Caco-2 (cell line): ENCODE measurements at places on chromosomes 4 and X.

DNA sequence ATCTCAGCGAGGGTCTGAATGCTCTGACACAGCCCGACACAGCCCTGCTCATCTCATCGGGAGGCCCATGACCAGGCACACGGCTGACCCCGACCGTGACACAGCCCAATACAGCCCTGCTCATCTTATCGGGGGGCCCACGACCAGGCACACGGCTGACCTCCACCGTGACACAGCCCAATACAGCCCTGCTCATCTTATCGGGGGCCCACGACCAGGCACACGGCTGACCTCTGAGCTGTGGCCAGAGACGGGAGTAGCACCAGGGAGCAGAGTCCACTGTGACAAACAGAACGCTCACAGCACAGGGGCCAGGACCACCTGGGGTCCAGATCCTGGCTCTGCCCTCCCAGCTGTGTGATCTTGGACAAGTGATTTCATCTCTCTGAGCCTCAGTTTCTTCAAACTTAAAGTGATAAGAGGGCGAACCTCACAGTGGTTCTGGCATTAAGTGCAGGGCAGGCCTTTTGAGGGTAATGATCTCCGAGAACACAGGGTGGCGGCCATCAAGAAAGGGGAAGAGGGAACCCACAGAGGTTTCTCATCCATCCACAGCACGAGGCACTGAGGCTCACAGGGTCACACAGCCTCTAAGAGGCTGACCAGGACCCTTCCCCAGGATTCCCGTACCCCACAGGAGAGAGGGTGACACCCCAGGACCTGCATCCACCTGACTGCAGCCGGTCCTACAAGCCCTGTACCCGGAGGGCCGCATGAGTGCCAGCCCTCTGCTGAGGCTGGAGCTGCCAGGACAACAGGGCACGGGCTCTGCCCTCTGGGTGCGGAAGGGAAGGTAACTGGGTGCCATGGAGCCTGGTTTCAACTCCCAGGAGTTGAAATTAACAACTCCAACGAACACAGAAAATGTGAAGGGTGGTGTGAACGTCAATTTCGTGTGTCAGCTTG is 60.1 kb downstream of the WFS1 start:
- DNase-seq, result no peak

DNA sequence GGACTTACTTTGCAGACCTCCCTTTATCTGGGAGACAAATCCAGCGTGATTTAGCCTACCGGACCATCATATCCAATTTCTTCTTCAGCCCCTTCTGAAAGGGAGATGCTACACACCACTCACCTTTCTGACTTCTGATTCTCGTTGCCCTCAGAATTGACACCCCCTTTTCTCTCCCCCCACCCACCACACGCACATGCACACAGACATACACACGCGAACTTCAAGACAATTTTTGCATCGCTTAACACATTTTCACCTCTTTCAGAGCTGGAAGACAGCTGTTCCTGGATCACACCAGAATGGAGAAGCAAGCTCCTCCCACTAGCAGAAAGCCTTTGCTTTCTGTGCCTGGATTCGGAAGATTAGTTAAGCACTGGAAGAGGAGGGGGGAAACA is 1.0 kb upstream of the SNCA start:
- no peak for DNase-seq

DNA sequence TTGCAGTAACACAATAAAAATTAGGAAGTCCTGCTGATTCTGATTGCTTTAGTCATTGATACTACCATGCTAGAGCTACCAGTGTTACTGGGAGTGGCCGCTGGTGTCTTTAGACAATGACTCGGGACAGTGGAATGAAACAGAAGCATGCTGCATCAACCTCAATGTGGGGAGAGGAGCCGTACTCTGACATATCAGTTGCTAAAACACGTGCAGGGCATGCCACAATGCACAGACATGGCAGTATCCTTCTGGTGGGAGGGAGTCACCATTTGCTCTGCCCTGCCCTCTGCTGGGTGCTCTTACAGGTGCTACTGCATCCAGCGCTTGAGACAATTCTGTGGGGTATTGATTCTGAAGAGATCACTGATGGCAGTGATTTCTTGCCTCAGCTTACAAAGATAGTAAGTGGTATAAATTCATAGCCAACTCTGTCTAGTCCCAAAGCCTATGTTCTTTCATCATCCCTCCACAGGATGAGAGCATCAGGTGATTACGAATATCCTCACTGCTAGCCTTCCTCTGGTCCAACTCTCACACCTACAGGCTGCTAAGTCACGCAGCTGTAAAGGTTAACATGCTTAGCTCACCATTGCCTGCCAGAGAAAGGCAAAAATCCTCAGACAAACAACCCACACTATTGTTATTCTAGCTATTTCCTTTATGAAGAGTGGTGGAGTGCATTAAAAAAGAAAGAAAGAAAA is 43.7 kb downstream of the NSG1 start:
- DNase-seq, result peak; percentile 53

GRCh38 chrX:96721354-96721753 is 36.7 kb downstream of the DIAPH2 start:
- no peak for DNase-seq

- no peak for DNase-seq
Observed at GRCh38 chrX:113906168-113906567, 677.7 kb upstream of the HTR2C start.

- no peak for DNase-seq
Observed at GRCh38 chr4:52627876-52628275, 31.2 kb downstream of the USP46 start.

- no peak for DNase-seq
Observed at GRCh38 chrX:8689473-8689872, 42.5 kb downstream of the ANOS1 start.

GRCh38 chr4:187251896-187252295 is 528.2 kb upstream of the FAT1 start:
- no peak for DNase-seq

DNA sequence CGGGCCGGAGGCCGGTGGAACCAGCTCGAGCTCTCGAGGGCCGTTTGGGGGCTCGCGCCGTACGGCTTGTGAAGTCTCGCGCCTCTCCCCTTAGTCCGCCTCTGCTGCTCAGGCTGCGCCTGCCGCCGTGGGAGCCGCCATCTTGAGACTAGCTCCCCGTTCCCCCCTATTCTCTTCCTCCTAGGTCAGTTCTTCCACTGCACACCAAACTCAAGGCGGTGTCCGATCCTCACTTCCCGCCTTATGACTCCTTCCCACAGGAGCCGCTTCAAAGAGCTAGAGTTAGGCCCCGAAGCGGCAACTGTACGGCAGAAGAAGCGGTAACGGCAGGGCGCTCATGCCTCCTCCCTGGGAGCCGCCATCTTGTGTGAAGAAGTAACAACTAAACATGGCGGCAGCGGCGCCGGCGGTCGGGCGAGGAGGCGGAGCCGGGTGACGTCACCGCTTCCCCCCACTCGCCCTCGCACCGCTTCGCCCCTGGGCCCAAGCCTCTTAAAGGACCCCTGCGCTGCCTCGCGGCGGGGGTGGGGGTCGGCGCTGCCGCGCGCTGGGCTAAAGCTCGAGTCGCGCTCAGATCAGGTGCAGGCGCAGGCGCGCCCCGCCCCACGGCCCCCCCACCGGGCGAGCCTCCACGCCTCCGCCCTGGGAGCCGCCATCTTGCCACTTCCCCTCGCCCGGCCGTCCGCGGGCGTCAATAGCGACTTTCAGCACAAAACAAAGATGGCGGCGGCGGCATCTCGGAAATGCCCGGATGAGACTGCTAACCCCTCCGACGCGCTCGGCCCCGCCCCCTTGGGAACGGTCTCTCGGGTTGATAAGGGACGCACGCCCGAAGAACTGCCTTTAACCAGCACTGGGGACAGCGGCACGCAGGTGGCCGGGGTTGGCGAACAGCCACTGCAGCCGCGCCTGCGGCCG is at the start of gene HCFC1:
Gene HCFC1, minus strand, starts transcription at position 369 of the 918 bp plus-strand sequence. CDS start 978 bp downstream, outside the sequence.
- DNase-seq, result peak; percentile 91

DNA sequence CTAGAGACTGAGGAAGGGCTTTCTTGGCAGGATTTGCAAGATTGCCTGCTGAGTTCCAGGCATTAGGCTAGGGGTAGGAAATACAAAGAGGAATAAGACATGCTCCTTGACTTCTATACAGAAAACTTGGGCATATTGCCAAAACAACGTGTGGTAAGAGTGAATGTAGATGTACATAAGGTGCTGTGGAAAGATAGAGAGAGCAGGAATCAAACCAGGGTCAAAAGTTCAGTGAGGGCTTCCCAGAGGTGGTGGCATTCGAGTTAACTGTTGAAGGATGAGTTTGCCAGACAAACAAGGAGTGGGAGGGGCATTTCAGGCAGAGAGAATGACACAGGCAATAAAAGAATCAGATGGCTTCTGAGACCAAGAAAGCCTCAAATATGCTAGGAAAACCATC is 187.9 kb downstream of the KDR start:
- no peak for DNase-seq

DNA sequence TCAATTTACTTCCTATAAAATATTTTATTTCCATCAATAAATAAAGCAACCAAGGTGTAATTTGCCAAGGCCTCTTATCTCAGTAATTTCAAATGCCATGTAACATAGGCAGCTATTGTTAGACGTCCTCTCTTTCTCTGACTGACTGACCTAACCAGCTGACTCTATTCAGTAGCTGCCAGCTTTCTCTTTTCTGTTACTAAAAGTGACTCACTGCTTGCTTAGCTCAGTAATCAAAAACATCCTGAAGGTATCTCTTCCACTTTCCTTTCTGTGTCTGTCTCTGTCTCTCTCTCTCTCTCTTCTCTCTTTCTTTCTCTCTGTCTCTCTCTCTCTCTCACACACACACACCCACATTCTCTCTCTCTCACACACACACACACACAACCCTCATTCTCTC is 134.2 kb downstream of the SPOCK3 start:
- DNase-seq, result no peak

DNA sequence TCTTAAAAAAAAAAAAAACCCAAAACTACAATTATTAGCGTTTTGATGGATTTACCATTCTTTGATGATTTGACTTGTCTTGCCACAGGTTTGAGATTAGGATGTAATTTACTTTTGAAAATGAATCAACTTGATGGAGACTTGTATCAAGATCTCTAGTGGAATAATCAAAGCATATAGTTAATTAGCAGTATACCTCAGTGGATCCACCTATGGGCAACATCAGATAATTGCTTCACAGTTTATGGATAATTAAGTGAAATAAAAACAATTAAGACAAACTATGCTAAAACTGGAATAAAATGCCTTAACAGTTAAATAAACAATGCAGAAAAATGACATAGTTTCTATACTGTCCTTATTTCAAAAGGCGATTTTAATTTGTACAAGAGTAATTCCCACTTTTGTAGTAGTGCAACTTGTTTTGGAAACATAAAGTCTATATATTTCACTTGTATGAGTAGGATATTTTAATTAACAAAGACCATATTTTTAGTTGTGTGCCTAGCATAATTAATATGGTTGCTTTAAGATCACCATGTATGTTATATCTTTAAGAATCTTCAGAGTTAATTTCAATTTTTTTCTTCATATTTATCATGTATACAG is 4.2 kb downstream of the CPEB2 start:
- no peak for DNase-seq
